ENCODE measurements at places on chromosomes 6 and 20.

DNA sequence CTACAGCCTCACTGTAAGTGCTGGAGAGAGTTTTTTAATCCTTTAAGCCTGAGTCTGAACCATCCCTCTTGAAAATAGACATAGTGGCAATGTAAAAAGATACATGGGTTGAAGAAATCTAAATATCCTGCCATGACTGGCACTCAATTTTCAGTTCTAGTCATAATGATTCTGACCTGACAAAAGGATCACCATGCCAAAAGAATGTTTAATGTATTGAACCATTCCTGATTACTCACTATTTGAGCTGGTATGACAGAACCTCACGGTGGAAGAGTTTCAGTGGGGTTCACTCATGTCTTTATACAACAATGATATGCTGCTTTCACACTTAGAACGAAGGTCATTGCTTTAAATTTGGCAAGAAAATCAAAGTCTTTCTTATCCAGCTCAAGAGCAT, 93.4 kb downstream of the HIVEP2 start:
- DNase-seq, result no peak

DNA sequence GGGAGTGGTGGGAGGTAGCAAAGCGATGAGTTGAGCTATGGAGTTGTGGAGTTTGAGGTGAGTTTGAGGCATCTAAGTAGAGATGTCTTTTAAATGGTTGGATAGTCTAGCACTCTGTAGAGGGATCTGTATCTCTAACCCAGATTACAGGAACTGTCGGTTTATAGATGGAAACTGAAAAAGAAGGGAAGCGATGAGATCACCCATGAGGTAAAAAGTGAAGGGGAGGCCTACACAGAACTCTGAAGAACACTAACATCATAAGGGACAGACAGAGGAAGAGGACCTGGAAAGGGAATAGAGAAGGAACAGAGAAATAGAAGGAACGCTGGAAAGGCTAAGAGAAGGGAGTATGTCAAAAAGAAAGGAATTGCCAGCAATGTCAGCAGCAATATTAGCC, 2.5 kb downstream of the HINT3 start:
- no peak for DNase-seq

- no peak for DNase-seq
Observed at GRCh38 chr20:8221887-8222419, 89.9 kb downstream of the PLCB1 start.

- DNase-seq, result no peak
Observed at GRCh38 chr6:157552820-157553485, 172.0 kb downstream of the ZDHHC14 start.

DNA sequence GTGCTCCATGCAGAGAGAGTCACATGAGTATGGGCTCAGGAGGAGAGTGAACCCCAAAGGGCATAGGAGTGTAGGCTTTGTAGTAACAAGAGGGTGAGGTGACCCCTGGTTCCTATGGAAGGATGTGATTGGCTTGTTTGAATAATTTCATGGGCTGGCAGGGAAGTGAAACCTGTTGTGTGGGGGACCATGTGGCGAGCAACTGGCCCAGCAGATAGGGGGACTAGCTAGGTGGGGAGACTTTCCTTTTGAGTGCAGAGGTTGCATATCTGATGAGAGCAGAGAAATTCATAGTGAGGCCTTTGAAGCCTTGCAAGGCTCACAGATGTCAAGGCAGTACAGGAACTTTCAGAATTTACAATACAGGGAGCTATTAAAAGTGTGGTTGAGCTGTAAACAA, 247.9 kb upstream of the SLC35B3 start:
- no peak for DNase-seq

- DNase-seq, result no peak
Observed at GRCh38 chr20:25378884-25379733, 11.5 kb downstream of the ABHD12 start.

GRCh38 chr6:148888856-148889255, 142.0 kb downstream of the UST start:
- no peak for DNase-seq

DNA sequence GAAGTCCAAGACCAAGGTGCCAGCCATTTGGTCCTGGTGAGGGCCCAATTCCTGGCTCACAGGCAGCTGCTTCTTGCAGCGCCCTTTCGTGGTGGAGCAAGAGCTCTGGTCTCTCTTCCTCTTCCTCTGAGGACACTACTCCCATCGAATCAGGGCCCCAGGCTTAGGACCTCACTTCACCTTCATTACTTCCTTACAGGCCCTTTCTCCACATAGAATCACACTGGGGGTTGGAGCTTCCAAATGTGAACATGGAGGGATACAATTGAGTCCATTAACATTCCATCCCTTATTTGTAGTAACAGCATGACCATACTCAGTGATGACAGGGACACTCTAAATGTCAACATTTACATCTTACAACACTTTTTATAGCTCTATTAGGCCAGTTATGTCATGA, 2.3 kb downstream of the RAMACL start:
- no peak for DNase-seq

DNA sequence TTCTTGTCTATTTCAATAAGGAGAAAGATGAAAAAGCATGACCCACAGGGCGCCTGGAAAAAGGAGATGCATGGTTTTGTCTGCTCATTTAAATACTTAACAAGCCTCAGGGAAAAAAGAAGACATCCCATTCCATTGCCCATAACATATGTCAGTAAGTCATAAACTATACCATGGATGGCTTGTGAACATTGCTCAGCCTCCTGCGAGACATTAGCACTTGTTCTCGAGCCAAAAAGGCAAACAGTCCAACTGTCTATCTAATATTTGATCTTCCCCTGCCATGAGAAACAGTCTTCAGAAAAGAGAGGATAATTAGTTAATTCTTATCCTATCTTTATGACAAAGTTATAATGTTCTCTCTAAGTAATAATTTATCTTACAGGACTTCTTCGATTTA, 527.4 kb downstream of the HACE1 start:
- no peak for DNase-seq

GRCh38 chr6:31356946-31357466, at the start of gene HLA-B:
Gene HLA-B (minus strand): TSS chr6:31357179. CDS start chr6:31357158, 21 bp downstream.
- DNase-seq, result peak; percentile 13

DNA sequence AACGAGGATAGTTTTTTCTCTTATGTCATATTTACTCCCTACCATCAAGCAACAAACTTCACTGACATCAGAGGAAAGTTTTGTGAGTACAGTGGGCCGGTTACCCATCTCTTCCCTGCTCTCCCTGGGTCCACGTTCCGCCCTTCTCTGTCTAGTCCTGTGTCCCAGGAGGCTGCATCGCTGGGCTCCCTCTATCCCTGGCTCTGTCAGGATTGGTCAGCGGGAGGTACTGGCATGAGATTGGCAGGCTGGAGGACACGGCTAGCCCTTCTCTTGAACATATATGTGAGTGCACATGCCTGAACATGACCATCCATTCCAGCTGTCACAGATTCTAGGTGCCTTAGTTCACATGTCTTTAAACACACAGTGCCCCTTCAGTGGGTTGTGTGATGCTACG, 30.3 kb upstream of the TMEM181 start:
- no peak for DNase-seq

GRCh38 chr6:36098920-36099647, 31.2 kb upstream of the MAPK13 start:
- DNase-seq, result no peak

GRCh38 chr6:54099225-54099624, 12.0 kb upstream of the MLIP start:
- no peak for DNase-seq

GRCh38 chr20:9022376-9022775, 46.5 kb upstream of the PLCB4 start:
- no peak for DNase-seq

- no peak for DNase-seq
Observed at GRCh38 chr6:20416567-20417345, 15.1 kb downstream of the E2F3 start.

- no peak for DNase-seq
Observed at GRCh38 chr20:44188752-44189151, 1.8 kb upstream of the JPH2 start.

- peak; percentile 43 for DNase-seq
Observed at GRCh38 chr6:107728564-107728897, 95.6 kb downstream of the SCML4 start.

- DNase-seq, result no peak
Observed at GRCh38 chr6:148146717-148147462, 195.7 kb upstream of the SASH1 start.

DNA sequence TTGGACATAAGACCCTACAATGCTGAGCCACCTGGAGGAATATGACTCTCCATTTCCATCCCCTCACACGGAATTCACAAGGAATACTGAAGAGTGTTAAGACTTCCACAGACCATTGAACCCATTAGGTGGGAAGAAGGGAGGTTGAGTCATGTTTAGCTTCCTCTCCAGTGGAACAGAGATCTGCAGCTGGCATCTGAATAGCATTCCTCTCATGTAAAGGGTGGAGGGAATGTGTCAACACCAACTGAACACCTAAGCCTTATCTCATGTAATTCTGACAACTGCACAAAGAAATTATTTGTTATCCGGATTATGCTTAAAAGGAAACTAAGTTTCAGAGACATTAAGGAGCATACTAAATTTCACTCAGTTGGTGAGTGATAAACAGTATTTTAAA, 705.9 kb downstream of the MAFB start:
- DNase-seq, result no peak

DNA sequence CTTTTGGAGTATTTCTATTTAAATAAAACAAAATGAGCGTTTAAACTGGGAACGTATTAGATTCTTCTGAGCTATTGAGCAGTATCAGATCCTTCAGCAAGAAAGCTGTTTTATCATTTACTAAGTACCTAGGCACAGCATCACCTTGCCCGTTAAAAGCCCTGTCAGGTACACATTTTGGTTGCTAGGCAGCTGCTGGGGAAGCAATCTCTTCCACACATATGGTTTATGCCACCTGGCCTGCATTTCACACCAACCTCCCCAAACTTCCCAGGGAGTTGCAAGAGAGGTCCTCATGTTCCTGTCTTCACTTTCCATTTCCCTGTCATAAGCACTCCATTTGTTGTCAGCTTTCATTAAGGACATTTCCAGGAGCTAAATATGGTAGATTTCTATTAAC, 400.1 kb downstream of the PLCB1 start:
- peak; percentile 17 for DNase-seq

DNA sequence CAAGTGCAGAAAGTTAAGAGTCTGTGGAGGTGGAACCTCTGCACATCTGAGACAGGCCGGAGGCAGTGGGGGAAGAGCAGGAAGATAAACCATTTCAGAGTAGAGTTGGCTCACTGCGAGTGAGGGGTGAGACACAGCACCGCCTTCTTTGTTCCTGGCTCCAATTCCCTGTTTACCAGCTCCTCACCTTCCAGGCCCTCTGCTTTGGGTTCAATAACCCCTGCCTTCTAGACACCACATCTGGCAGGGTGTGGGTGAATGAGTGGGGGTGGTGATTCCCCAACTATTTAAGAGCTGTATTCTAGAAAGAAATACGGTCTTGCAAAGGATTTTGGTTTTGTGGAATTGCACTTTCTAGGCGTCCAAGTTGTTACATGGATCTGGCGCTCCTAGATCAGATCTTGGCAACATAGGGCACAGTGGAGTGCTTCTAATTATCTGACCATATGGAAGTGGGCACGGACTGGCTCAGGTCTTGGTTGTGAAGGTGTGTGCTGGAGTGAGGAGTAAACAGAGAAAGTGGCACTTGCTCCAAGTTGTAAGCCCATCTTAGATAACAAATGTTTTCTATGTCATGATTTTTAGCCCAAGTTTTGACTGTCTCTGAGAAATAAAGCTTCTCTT, 141.6 kb upstream of the NRN1 start:
- DNase-seq, result no peak

DNA sequence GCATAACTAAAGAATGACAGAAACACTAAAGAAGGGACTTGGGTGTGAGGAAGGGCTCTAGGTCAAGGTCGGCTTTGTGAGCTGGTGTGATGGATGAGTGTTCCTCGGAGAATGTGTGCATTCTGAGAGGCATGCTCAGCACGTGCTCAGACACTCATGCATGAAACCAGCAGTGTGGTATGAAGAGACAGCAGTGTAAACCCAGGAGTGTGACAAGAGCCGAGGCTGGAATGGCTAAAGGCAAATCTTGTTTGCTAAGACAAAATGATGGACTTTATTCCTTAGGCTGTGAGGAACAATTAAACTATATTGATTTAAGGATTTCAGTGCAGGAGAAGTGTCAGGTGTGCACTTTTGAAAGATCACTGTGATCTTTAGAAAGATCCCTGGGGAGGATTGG, 107.4 kb upstream of the MAP7 start:
- no peak for DNase-seq

GRCh38 chr6:75775219-75775618, 26.2 kb downstream of the MYO6 start:
- DNase-seq, result peak; percentile 68

DNA sequence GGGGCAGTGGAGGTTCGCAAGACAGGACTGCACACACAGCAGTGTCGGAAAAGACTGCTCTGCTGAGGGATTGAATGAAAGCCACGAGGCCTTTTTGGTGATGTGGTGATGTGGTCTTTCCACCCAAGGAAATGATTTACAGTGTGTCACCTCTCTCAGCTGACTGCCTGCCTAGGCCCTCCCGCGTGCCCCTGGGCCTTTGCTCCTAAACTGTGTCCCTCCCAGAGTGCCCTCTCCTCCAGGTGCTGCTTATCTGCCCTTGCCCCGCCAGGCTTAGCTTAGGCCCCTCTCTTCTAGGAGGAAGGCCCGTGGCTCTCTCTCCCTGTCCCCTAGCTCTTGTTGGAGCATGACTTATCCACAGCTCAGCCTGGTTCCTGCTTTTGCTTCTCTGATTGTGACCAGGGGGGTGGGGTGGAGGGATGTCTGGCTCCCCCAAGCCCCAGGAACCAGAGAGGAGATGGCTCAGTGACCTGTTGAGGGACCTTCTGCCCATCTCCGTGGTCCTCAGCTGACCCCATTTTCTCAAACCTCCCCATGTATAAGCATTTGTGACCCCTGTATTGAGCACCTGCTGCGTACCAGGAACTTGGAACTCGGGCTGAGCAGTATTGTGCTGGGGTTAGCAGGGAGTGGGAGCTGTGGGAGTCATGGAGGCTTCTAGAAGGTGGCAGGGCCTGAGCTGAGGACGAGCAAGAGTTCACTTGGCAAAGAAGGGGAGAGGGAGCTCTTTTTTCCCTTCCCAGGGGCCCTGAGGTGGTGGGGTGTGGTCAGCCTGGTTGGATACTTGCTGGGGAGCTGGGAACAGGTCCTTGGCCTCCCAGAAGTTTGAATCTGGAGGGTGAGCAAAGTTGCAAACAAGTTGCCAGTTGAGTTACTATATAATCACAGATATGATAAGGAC, 2.2 kb downstream of the SRC start:
- no peak for DNase-seq
